Amygdala (tissue), 56 donors: ENCODE measurements at places on chromosomes 4 and X.

- DNase-seq = no peak
These were observed 1.4 kb downstream of the ARHGEF6 start for GRCh38 chrX:136779346-136779781.

DNA sequence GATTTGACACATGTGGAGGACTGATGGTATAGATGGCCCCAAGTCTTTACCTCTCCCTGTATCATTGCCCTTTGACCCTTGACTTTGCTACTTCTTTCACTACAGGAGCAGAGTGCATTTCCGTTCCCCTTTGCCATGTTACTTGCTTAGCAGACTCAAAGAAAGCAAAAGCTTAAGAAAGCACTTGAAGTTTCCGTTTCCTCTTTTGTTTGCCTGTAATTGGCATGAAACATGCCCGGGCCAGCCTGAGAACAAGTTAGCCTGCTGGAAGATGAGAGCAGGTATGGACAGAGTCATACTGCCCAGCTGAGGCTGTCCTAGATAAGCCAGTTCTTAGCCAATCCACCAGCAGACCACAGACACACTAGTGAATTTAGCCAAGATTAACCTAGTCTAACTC, 206.0 kb downstream of the BCOR start:
- no peak for DNase-seq

GRCh38 chr4:1026115-1026514, 14.7 kb downstream of the FGFRL1 start:
- DNase-seq = no peak

- DNase-seq = no peak
These were observed 10.0 kb upstream of the LNX1 start for GRCh38 chr4:53601251-53601764.
